ENCODE measurements at places on chromosomes 1 and 21.

- no peak for DNase-seq
Measured at GRCh38 chr1:34759503-34760357, at the start of gene GJB4. Gene GJB4, plus strand, starts transcription at chr1:34759740. Its CDS starts 1,515 bp downstream, at chr1:34761255.

GRCh38 chr1:219812086-219812485, 116.3 kb downstream of the SLC30A10 start:
- DNase-seq: no peak

GRCh38 chr1:226672339-226672762, 66.7 kb downstream of the ITPKB start:
- no peak for DNase-seq

DNA sequence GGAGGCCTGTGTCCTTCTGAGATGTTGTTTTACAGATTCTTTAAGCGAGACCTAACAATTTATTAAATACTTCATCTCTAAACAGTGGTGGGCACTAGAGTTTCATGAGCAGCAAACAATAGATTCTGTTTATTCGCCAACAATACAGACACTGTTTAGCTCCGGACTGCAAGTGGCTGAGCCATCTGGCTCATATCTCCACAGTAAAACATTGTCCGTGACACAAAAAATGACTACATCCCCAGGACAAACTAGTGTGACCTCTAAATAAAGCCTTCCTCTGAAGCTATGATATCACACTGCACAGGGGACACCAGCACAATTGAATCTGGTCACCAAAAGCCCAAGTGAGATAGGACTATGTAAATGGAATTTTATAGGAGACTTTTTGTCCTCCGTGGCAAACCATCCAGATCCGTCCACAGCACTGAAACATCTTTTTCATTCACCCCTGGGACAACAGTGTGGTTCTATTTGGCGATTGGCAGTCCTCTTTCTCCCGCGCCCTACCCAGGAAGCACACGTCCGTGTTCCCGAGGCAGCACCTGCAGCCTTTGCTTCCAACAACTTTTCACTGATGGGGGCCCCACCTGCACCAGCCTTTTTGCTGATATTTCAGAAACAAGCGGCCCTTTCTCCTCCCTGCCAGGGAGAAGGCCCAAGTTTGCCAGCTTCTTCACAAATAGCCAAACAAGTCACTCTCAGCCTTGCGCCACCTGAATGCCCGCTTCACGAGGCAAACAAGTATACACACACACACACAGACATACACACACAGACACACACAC, 47.4 kb downstream of the OLIG1 start:
- DNase-seq: no peak

GRCh38 chr1:9249534-9250410, 15.2 kb downstream of the H6PD start:
- DNase-seq: peak; percentile 70

DNA sequence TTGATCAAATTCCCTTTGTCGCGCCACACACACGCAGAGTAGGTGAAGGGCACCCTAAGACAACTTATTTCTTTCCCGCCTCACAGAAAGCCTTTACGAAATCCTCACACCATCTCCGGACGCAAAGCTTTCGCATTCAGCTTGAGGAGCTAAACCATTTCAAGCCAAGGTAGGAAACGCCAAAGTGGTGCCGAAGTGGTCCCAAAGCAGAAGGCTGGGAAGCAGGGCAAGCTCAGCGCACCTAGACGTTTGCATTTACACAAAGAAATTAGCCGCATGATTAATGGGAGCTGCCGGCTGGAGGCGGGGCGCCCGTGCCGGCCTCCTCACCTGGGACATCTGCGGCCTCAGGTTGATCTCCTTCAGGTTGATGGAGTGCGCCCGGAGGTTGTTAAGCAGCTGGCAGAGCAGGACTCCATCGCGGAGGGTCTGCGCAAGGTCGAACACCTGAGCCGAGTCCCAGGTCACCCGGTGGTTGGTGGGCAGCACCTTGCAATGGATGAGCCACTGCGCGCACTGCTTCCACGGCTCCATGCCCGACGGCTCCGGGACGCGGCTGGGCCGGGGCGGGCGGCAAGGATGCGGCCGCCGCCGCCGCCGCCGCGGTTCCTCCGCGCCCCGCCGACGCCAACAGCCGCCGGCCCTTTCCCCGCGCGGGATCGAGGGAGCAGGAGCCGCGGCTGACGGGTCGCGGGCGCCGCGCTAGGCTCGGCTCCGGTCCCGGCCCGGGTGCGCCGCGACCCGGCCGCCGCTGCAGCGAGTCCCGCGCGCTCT, 457 bp downstream of the VAV3 start:
- no peak for DNase-seq

DNA sequence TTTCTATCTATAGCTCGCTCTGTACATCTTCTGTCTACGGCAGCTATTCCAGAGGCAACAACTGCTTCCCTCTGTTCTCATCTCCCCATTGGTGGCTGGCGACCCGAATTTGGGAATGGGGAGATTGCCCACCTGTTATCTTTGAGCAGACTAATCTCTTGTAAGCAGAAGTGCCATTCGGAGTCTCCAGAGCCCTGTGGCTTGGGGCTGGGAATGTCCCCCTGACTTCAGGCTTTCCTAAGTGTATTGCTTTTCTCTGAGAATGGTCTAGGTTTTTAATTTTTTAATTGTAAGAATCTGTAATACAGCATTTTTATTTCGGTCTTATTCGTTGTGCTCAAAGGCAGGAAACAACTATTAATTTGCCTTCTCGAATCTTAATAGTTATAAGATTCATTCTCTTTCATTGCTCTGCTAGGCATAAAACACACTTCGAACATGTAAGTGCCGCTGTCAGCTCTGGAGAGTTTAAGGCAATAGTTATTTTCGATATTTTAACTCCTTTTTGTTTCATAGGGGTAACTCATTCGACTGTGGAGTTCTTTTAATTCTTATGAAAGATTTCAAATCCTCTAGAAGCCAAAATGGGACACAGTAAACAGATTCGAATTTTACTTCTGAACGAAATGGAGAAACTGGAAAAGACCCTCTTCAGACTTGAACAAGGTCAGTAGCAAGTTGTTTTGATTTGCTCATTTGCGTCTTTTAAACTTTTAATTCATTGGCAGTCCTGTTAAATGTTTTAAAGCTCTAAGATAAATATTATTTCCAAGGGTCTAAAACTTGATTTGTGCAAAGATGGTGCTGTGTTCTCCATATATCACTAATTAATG, 514 bp downstream of the AGL start:
- DNase-seq: peak; percentile 21

- DNase-seq: no peak
Measured at GRCh38 chr1:205048382-205048781, 5.4 kb downstream of the CNTN2 start.

DNA sequence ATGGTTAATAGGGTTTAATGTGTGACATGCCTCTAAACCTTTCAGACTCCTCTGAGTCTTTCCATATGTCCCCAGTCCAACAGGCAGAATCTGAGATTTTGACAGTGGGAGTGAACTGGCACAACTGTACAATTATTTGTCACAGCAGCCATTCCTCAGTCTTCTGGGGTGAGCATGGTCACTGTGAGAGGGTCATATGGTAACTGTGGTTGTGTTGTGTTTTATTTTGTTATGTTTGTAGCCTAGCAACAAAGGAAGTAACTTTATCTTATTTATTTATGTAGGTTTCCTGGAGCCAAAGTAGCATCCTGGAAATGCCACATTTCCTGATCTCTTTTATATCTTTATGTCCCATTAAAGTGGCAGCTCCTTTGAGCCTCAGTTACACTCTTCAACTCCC, 1067.9 kb downstream of the TTLL7 start:
- no peak for DNase-seq

GRCh38 chr21:16519036-16519435, 789.3 kb downstream of the USP25 start:
- no peak for DNase-seq

GRCh38 chr1:88892357-88892877, 1.1 kb upstream of the GTF2B start:
- DNase-seq: peak; percentile 94

DNA sequence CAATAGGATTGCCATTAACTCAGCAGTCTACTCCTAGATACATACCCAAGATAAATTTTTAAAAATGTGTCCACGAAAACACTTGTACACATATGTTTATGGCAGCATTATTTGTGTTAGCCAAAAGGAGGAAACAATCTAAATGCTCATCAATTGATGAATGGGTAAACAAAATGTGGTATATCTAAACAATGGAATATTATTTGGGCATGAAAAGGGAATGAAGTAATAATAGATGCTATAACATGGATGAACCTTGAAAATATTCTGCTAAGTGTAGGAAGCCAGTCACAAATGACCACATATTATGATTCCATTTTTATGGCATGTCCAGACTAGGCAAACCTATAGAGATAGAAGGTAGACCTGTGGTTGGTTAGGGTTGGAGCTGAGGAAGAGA, 34.3 kb downstream of the CFHR5 start:
- no peak for DNase-seq

GRCh38 chr1:25051504-25051903, 121.4 kb upstream of the RUNX3 start:
- DNase-seq: peak; percentile 76

GRCh38 chr1:193085263-193085662, 20.0 kb downstream of the GLRX2 start:
- DNase-seq: no peak
